AG04449 (cell line): ENCODE measurements at places on chromosomes 6 and 20.

DNA sequence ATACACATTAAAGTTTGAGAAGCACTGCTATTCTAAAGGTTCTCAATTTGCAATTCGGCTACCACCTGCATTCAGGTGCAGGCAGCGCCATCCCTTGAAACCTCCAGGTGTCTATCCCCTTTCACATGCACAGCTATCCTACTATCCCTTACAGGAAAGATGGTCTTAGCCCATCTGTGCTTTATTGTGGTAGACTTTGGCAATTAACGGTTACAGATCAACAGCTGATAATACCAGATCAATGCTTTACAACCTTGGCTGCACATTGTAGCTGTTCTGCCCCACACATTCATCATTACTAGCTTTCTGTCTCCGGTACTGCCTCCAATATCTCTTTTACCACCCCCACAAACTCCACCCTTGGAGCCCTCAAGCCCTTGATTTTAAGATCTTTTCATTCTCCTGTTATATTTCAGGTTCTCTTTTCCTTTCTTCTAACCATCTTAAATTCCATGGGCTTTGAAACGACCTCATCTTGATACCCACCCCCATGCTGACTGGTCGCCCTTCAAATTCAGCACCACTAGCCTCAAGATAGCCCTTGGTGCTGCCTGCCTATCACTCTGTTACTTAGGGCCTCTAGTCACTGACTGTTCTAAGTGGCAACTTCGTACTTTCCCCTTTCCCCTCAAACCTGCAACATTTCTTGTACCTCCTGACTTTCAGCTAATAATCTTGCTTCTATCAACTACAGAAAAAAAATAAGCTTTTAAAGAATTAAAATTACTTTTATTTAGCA, 50.8 kb downstream of the SPTLC3 start:
- DNase-seq = no peak

DNA sequence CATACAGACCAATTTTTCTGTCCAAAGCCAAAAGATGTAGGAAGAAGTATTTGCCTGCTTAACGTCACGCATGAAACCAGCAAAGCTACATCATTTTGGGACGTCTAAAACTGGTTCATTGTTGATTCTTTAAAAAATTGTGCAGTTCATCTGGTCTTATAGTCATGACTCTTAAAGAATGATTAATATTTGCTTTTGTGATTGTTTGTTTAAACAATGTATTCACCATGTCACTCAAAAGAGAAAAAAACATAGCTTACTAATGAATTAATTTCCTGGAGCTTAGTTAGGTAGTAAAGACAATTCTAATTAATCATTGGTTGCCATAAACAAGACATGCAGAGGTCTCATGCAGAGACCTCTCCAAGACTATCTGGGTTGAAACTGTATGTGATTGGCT, 157.3 kb downstream of the RPS12 start:
- no peak for DNase-seq

DNA sequence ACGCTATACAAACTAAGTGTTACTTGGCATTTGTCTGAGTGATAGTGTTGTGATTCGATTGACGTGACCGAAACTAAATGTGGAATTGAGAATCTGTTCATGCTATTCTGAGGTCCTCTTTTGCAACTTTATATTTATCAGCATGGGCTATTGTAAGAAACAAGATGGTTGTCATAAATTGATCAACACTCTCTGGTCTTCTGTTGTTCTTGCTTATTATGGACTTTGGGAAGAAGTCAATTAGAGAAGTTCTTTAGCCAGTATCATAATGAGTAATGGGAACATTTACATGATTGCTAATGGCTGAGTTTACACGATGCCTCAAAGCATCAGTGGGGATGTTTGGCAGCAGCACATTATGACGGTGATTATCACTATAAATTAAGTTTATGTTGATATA, 195.0 kb downstream of the CD83 start:
- no peak for DNase-seq

- DNase-seq = no peak
Measured at GRCh38 chr20:13180986-13181889, 39.8 kb upstream of the ISM1 start.

- DNase-seq = no peak
Measured at GRCh38 chr6:34074064-34074742, 71.7 kb downstream of the GRM4 start.

DNA sequence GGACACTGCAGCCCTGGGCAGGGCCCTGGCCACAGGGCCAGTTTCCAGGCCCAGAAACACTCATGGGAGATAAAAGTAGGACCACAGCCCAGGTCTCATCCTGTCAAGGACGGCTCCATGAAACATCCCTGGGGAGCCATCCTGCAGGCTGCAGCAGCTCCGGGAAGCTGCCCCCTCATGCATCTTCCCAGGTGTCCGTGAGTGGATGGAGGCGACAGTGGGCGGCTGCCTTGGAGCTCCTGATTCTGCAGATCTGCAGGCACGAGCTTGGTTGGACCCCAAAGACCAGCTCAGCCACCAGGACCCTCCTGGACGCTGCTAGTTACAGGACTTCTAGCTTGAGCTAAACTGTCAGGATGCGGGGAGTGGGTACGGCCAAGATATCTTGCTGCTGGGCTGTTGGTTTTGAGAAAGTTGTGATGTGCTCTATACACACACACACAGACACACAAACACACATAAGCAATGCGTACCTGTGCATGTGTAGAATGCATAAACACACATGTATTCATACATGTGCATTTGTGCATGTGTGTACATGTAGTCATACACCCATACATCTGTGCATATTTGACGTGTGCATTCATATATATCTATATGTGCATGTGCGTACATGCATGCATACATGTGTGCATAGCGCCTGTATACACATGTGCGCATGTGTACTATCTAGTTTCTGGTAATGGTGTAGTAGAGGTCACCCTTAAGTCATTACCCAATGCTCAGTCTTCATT, 297.8 kb downstream of the TAF4 start:
- no peak for DNase-seq

- DNase-seq = no peak
Measured at GRCh38 chr20:46282669-46283068, 25.6 kb downstream of the CDH22 start.

DNA sequence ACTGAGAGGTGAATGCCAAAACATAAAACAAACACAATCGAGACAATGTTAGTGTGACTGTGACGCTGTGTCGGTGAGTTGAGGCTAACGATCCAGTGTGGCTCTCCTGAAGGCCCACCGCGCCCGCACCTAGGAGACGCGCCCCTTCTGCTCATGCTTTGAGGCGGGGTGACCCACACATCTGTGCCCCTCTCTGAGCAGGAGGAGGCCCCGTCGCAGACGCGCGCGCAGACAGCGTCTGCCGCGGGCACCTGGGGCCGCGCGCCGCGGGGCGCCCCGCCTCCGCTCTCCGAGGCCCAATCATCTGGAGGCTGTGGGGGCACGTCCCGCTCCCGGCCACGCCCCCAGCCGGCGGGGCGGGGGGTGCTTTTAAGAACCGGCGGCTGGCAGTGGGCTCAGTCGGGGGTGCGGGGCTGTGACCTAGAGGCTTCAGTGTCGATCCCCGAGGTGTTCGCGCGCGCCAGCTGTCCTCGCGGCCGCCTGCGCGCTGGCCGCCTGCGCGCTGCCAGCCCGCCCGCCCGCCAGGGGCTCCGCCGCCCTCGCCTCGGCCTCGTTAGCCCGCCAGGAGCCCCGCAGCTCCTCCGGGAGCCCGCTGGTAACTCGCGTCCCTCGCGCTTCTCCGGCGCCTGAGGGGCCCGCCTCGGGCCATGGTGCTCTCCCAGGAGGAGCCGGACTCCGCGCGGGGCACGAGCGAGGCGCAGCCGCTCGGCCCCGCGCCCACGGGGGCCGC, at the start of gene SLC16A10:
TSS of gene SLC16A10 (plus strand) at position 398 of the 730 bp plus-strand sequence. CDS start at position 648, 250 bp downstream.
- DNase-seq = no peak

GRCh38 chr6:144310765-144311164, 25.6 kb downstream of the UTRN start:
- no peak for DNase-seq

DNA sequence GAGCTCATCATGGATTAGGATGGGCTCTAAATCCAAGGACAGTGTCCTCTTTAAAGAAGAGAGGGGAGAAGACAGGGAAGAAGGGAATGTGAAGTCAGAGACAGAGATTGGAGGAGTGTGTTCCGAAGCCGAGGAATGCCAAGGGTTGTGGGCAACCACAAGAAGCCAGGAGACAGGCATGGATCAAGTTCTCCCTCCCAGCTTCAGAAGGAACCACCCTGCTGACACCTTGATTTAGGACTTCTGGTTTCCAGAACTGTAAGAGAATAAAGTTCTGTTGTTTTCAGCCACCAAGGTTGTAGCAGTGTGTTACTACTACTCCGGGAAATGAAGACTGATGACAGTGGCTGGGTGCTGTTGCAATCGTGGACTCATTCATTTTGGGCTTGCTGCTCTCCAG, 120.1 kb downstream of the RPS12 start:
- no peak for DNase-seq

DNA sequence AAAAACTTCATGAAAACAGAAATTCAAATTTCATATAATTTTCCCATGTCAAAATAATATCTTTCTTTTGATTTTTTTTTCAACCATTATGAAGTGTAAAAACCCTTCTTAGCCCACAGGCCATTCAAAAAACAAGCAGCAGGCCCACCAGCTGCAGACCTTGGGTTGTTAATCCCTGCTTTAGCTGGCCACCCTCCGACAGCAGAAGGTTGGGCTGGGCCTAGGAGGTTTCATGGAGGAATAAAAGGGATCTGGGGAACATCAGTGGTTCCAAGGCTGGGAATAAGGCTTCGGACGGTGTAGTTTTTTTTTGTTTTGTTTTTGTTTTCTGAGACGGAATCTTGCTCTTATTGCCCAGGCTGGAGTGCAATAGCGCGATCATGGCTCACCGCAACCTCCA, 3.6 kb upstream of the HSP90AB1 start:
- no peak for DNase-seq

GRCh38 chr6:33057222-33058150, 16.0 kb downstream of the HLA-DPA1 start:
- no peak for DNase-seq

GRCh38 chr6:109420751-109421150, 19.7 kb downstream of the PPIL6 start:
- DNase-seq = no peak

GRCh38 chr6:4020822-4021132, 58.2 kb downstream of the FAM217A start:
- no peak for DNase-seq

- DNase-seq = no peak
Measured at GRCh38 chr20:64131406-64131805, 24.0 kb upstream of the NPBWR2 start.

DNA sequence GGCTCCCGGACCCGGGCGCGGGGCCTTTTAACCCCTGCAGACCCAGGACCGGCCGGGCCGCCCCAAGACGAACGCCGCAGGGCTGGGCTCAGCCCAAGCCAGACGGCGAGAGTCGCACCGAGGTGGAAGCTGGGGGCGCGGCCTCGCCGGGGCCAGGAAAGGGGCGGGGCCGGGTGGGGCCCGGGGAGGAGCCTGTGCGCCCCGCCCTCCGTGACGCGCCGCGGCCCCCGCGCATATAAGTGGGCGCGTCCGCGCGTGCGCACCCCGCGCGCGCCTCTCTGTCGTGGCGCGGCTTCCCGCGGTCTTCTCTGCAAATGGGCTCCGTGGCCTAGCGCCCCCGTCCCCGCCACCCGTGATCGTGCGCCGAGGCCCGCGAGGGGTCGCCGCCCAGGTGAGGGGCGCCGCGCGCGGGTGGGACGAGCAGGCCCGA, at the start of gene PPDPF:
TSS of gene PPDPF (plus strand) at position 262 of the 430 bp plus-strand sequence. CDS start 544 bp downstream, outside the sequence.
- no peak for DNase-seq

- DNase-seq = no peak
Measured at GRCh38 chr6:44226368-44227147, 3.2 kb downstream of the SLC29A1 start.

GRCh38 chr20:22905658-22906057, 129.5 kb upstream of the SSTR4 start:
- peak; percentile 5 for DNase-seq

DNA sequence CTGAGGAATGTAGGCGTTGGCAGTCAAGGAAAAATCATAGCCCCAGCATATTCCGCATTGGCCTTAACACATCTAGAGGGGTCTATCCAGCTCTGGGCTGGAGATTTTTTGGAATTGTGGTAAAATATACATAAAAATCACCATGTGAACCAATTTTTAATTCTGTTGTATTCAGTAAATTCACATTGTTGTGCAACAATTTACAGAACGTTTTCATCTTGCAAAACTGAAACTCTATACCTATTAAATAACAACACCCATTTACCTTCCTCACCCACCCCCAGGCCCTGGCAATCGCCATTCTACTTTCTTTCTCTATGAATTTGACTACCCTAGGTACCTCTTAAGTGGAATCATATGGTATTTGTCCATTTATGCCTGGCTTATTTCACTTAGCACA, 6.8 kb upstream of the JAG1 start:
- DNase-seq = no peak

GRCh38 chr20:31853481-31853880, 8.1 kb upstream of the FOXS1 start:
- no peak for DNase-seq

GRCh38 chr20:35598899-35599775, 16.5 kb upstream of the SPAG4 start:
- DNase-seq = no peak

DNA sequence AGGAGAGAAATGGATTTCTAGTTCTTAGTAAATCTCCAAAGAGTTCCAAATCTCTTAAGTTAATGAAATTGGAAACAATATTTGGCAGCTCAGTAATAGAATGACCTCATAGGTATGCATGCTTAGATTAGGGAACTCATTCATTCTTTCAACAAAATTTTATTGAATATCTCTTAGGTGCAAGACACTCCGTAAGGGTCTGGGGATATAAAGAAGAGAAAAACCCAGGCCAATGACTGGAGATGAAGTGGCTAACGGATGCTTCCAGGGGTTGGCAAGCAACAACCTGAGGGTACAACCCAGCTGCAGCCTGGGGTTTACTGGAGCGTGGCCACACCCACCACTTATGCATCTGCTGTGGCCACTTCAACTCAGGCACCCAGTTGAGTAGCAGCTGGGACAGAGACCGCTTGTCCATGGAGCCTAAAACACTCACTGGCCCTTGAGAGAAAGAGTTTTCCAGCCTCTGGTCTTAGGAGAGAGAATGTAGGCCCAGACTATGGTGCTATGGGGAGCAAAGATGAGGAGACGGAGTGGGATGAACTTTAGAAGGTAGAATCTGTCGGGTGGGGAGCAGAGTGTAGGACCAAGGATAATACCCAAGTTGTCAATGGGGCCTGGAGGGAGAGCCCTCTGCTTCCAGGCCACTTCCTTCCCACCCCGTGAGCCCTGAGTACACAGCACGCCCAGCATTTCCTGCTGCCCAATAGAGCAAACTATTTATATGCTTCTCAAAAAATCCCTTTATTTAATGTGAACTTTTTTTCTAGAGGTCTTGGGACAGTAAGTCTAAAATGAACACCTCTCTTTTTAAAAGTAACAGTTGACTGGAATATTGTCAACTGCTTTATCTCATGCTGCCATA, 46.8 kb upstream of the PXDC1 start:
- no peak for DNase-seq

DNA sequence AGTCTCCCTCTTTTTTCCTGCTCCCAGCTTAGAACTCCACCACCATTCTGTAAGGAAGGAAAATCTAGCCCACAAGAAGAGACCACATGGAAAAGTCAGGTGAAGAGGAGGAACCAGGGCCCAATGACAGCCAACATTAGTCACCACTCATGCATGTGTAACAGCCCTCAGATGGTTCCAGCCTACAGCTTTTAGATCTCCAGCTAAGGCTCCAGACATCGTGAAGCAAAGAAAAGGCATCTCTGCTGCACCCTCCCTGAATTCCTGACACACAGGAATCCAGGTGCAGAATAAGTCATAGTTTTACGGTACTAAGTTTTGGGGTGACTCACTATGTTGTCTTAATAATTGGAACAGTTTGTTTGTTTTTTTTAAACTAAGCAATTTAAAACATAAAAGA, 25.5 kb downstream of the DCDC2 start:
- no peak for DNase-seq
